ENCODE measurements at places on chromosomes 2 and 18.

DNA sequence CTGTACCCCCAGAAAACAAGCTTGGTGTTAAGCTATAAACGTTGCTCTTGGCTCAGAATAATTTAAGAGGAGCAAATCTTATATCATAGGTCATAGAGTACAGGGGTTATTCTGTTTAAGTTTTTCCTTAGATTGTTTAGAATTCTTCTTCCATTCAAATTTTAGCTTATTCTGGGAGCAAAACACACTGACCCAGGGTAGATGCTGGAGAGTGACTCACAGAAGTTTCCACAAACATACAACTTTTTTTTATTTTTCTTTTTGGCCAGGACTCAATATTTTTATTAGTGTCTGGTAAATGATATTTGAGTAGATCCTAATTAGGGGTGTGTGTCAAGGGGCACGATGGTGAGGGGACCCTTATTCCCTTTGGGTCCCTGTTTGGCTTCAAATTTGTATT lies 71.5 kb upstream of the PSME4 start:
- DNase-seq, result no peak

- no peak for DNase-seq
Observed at GRCh38 chr2:19879120-19879519, 22.7 kb downstream of the TTC32 start.

DNA sequence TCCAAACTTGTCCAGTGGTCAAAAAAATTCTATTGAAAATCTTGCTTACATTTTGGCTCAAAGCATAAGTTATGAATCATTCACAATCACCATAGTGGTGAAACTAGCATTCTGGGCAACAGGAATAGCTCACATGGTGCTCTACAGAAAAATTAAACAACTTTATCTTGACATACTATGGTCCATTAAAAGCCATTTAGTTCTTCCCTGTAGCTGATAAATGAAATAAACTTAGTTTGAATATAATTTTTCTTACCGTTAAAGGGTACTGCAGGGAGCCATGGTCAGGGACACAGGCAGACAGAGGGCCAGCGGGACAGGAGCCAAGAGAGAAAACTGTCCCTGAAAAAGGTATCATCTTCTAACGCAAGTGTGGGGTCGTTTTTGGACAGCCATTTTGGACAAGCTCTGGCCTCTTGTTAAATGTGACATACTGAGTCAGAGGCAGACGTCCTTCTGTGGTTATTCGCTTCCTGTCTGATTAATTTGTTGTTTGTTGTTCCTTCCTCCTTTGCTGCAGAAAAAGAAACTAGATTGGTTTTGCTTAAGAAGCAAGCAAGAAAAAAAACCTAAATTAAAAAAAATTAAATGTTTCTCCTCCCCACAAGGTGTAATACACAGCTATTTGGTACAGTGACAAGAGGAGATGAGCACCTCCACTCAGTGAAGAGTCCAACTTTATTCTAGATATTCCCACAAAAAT lies at the start of gene WIPF1:
TSS of gene WIPF1 (minus strand) at position 460 of the 703 bp plus-strand sequence. CDS start 12,231 bp downstream, outside the sequence.
- DNase-seq, result no peak

GRCh38 chr2:195313962-195314361 lies 343.1 kb upstream of the SLC39A10 start:
- no peak for DNase-seq

DNA sequence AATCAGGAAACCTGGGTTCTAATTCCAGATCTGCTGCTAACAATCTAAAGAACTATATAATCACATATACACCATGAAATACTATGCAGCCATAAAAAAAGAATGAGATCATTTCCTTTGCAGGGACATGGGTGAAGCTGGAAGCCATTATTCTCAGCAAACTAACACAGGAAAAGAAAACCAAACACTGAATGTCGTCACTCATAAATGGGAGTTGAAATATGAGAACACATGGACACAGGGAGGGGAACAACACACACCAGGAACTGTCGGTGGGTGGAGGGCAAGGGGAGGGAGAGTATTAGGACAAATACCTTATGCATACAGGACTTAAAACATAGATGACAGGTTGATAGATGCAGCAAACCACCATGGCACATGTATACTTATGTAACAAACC lies 33.2 kb downstream of the CDH2 start:
- no peak for DNase-seq

- no peak for DNase-seq
Observed at GRCh38 chr2:195575879-195576401, 81.1 kb upstream of the SLC39A10 start.

GRCh38 chr2:44679990-44680389 lies 261.5 kb upstream of the SIX3 start:
- DNase-seq, result no peak

DNA sequence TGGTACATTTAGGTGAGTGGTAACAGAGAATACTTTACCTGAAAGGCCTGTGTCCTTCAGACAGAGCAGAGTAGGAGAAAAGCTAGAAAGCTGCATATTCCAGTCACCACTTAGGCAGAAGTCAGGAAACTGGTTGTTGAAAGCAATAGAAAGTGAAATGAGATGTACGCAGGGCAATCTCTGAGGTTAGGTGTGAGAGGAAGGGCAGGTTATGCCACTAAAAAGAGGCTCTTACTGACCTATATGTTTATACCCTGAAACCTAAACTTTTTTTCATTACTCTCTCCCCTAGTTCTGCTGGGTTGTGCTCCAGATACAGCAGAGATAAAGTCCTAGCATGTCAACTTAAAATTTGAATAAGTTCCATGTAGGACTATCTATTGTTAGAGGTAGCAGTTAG lies 93.5 kb downstream of the COX7A2L start:
- DNase-seq, result no peak

GRCh38 chr2:239360008-239360407 lies 40.8 kb downstream of the HDAC4 start:
- DNase-seq, result no peak

DNA sequence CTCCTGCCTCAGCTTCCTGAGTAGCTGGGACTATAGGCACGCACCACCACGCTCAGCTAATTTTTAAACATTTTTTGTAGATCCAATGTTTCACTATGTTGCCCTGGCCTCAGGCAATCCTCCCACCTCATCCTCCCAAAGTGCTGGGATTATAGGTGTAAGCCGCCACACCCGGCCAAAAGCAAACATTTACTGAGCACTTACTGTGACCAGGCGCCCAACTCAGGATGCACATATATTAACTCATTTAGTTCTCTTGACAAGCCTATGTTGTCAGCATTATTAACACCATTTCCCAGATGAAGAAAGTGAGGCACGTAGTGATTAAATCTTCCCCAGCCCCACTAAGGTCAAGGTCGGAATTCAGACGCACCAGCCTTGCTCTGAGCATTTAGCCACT lies 41.1 kb downstream of the TMEM37 start:
- DNase-seq, result no peak
